PC-9 (cell line): ENCODE measurements at places on chromosomes 1 and 21.

DNA sequence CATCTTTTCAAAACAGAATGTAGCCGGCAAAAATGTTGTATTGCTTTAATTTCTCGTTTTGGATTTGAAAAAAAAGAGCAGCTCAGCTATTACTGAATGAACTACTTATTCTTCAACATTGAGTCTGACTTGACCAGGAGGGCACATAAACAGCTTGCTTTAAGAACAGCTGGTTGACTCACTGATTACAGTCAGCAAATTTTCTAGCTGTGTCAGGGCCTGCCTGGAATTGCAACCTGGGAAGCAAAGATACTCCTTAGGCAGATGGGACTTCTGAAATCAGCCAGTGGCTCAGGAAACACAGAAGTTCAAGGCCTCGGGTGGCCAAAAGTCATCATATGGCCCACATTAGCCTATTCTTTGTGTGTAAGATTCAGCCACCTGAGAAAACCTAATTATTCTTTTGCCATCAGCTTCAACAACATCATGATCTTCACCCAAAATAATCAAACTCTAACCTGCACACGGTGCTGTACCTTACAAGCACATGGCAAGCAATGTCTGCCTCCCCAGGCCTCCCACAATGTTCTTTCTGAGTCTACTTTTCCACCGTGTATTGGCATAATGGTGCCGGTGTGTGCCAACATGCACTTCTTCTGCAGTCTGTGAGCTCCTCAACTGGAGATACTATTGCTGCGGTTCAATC lies 307.2 kb downstream of the HHIPL2 start:
- no peak for DNase-seq

DNA sequence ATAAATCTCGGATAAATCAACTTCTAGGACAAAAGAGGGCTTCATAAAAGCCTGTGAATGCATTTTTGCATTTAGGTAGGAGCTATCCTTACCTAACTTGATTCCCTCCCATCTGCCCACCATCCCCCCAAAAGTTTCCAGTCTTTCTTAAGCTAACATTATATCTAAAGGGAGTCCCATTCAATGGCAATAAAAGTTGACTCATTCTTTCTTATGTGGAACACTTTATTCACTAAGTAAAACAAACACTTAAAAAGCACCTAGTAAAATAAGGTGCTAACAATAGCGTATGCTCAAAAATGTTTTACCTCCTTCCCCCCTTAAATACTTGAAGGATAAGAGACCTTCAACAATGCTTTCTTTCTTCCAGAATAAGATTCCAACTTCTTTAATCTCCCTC lies 83.8 kb downstream of the GON4L start:
- DNase-seq: no peak

GRCh38 chr1:65253800-65254319 lies 55.5 kb upstream of the DNAJC6 start:
- no peak for DNase-seq

DNA sequence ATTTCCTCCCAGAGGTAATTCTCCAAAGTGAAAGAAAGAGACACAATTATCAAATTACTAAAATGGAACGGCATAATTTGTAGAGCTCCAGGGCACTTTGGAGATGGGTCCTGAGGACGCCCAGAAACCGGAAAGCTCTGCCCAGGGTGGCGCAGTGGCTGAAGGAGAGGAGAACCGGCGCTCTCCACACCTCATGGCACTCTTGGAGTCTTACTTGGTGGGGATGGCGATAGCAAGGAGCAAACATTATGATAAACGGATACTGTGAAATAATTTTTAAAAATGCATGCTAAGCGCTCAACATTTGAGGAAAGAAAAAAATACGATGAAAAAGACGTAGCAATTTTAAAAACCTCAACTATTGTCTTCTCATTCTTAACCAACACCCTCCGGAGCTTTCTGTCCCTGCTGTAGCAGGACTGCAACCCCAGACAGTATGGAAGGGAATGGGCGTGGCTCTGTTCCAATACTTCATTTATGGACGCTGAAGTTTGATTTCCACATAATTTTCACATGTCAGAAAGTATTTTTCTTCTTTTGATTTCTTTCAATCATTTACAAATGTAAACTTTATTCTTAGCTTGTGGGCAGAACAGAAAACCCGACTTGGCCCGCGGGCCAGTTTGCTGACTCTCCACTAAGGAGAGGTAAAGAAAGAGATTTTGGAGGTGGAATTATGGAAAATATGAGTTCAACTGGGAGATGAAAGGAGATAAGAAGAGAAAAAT lies 1.1 kb downstream of the S100A11 start:
- DNase-seq: no peak

- DNase-seq: no peak
These were observed 1.8 kb upstream of the OMA1 start for GRCh38 chr1:58548371-58548770.

GRCh38 chr21:22288885-22289499 lies 1290.8 kb downstream of the NCAM2 start:
- no peak for DNase-seq

DNA sequence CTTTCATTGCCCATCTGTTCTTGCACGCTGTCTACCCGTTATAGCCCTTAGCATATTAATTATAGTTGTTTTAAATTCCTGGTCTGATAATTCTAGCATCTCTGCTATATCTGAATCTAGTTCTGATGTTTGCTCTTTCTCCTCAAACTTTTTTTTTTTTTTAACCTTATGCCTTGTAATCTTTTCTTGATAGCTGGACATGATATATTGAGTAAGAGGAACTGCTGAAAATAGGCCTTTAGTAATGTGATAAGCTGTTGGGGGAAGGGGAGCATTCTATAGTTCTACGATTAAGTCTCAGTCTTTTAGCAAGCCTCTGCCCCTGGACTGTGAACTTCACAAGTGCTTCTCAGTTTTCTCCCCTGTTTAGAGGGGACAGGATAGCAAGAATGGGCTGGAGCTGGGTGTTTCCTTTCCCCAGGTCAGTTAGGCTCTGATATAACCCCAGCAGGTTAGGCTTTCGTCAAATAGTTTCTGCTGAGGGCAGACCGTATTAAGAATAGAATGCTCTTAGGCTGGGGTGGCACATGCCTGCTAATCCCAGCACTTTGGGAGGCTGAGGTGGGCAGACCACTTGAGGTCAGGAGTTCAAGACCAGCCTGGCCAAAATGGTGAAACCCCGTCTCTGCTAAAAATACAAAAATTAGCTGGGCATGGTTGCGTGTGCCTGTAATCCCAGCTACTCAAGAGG lies 62.2 kb downstream of the ZFYVE9 start:
- no peak for DNase-seq

DNA sequence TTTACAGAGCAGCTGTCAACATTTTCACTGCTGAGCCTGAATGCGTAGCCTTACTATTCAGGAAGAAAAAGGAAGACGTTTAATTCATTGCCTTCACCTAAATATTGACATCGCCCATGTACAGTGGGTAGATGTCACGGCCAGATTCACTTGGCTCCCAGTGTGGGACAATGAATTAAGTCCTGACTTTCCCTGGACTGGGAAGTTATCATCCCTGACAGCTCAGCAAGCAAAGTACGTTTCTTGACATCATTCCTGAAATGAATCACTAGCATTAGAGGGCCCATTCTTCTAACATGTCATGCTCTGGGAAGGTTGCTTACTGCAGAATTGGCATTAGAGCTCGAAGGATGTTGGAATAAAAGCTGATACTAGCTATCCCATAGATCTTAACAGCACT lies 37.8 kb downstream of the LRRC53 start:
- DNase-seq: no peak

DNA sequence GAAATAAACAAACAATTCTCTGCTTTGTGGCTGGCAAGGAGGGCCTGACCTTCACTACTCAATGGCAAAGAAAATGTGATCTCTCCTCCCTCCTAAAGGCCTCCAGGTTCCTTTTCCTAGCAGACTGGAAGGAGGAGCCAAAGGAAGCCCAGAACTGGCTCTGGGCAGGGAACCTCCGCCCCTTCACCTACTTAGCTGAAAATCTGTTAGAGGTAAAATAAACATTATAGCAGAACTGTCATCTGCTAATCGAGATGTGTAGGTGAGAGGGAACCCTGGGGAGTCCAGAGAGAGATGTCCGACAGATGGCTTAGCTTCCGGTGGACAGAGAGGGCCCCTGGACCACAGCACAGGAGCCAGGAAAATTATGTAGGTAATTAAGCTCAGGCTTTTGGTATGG lies 75.2 kb upstream of the KCNA3 start:
- no peak for DNase-seq

GRCh38 chr1:83033682-83034081 lies 965.2 kb downstream of the TTLL7 start:
- DNase-seq: peak; percentile 69
